ENCODE measurements at places on chromosomes 3 and 15.

- no peak for DNase-seq
These were observed 146.1 kb downstream of the PTPRG start for GRCh38 chr3:61707492-61707891.

DNA sequence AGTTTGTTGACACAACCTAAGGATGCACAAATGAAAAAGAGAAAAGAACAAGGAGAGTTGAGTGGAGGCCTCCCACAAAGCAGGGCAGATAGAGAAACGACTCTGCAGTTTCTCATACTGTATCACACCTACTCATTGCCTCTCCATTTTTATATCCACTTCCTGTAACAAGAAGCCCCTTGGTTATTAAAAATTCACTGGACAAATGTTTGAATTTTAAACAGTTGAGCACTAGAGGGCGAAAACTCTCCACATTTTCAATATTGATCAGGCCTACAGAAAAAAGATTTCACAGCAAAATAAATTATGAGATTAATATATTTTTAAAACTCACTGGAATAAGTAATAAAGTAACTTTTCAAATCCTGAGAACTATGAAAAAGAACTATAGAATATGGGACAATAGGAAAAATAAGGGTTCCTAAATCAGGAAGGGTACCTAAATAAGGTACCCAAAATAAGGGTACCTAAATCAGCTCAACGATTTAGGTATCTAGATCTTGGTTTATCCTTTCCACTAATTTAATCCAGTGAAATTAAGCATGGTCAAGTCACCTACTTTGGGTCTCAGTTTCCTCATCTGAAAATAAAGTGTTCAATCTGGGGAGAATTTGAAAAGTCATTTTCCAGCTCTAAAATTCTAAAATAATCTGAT, 47.0 kb upstream of the PPIB start:
- DNase-seq: no peak

GRCh38 chr3:109125902-109126301, 8.0 kb upstream of the MORC1 start:
- DNase-seq: peak; percentile 36

- DNase-seq: no peak
These were observed 20.3 kb upstream of the CCNL1 start for GRCh38 chr3:157180262-157180661.

All from Caco-2 (cell line).